ENCODE measurements at places on chromosomes 12 and 14. TPM values are rescaled to one million over a fixed set of nuclear protein-coding genes. Genes with fewer than 3 reads are reported as not detected.

DNA sequence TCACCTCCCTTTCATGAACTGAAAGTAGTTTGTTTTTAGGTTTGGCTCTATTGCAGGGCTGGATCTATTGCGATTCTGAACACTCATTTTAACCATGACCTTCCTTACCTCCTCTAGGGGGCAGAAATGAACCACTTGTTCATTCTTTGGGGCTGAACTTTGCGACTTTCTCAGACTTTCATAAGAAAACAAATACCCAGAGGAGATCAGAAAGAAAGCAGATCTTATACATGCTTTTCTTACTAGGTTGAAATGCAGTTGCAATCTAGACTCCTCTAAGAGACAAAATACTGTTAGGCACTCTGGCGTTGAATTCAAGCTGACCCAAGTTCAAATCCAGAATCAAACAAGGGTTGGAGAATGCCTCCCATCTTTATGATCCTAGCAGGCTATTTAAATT, 32.6 kb upstream of the PLEKHG3 start:
- H3K4me3 ChIP-seq = no peak overlapping the region
- peaks cover 26% of the 10 kb centered on the region for H3K4me1 ChIP-seq
- no peaks in the 10 kb centered on the region for H3K36me3 ChIP-seq
- no peak overlapping the region for H3K27ac ChIP-seq
- DNase-seq = no peak

DNA sequence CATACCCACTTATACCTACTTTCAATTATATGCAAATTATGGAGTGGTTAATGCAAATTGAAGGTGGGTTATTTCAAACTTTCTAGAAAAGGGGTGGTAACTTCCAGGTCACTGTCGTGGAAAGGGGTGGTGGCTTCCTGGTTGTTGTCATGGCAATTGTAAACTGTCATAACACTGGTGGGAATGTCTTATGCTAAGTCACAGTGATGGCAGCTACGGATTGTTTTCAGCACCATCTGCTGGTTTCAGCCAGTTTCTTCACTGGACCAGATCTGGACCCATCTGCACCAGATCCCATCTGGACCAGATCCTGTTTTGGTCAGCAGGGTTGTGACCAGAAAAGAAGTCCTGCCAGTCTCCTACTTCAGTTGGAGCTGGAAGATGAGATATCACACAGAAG, 1469.3 kb downstream of the AACS start:
- no peak overlapping the region for H3K4me3 ChIP-seq
- H3K4me1 ChIP-seq = no peaks in the 10 kb centered on the region
- no peaks in the 10 kb centered on the region for H3K36me3 ChIP-seq
- no peak overlapping the region for H3K27ac ChIP-seq
- H3K27me3 ChIP-seq = no peaks in the 10 kb centered on the region
- no peak for DNase-seq

CMKLR1 gene
- 0.13 TPM for polyA plus RNA-seq

GLT1D1 gene
- not detected for polyA plus RNA-seq

HOXC12 gene
- 0.35 TPM for polyA plus RNA-seq

- DNase-seq = no peak
- H3K27ac ChIP-seq = no peak overlapping the region
Observed at GRCh38 chr12:77167801-77168200, 102.4 kb upstream of the E2F7 start.

SCNN1A gene
- 13.2 TPM for polyA plus RNA-seq

DNA sequence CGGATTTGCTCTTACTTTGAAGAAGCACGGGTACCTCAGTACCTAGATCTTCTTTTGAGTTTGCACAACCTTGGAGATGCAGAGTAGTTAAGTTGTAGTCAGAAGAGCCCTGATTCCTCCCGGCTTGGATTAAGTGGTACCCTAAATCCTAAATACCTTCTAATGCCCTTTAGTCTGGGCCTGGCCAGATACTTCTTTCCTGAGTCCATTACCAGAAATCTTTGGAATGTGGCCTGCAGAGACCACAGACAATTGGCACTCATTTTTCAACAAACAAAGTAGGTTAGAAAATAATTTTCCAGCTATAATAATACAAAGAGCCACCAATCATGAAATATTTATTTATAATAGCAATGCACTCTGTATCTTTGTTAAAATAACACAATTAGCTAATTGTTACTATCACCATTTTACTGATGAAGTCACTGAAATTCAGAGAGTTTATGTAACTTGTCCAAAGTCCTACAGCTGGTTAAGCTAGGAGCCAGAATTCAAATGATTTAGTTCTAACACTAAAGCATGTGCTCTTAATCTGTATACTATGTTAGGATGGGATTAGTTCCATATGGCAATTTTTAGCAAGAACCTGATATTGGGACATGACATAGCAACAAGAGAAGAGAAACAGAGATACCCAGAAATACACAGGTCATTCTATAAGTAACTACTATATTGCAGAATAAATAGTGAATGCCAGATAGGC, 132.1 kb upstream of the PDZRN4 start:
- DNase-seq = no peak
- no peaks in the 10 kb centered on the region for H3K4me1 ChIP-seq
- no peak overlapping the region for H3K27ac ChIP-seq
- H3K36me3 ChIP-seq = no peaks in the 10 kb centered on the region
- no peaks in the 10 kb centered on the region for H3K27me3 ChIP-seq

Data from keratinocyte (primary cell).